Inflammatory macrophage (primary cell): ENCODE measurements at places on chromosomes 6 and 20.

DNA sequence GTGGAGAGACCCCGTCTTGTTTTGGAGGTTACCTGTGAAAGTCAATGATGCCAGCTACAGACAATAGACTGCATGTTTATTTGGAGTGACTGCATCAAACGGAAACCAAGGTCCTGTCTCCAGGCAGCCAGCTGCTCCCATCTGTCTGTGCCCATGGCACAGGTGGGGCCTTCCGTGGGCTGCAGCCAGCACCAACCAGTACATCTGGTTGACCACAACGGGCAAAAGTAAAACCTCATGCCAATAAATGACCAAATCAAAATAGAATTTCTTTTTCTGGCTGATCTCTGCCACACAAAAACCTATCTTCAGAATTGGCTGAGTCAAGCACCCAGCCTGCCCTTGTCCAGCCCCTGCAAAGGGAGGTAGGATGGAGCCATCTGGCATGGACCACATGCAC lies 33.5 kb downstream of the DLL1 start:
- DNase-seq: no peak

DNA sequence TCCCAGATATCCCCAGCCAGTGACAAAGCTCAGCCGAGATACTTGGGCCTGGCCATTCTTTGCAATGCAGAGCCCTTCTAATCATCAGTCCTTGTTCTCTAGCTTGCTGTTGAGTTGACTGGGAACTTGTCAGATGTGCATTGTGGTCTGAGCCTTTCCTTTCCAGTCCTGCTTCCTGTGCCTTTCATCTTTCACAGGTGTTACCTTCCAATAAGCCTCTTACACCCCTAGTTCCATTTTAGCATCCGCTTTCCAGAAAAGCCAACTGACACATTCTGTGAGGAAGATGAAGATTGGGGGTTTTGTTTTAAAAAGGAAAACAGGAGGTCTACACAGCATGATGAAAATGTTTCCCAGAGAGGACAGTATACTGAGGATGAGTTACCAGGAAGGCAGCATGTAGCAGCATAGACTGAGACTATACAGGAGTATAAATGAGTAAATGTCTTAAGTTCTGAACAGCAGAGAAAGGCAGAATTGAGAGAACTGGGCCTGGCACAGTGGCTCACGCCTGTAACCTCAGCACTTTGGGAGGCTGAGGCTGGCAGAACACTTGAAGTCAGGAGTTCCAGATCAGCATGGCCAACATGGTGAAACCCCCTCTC lies 5.6 kb upstream of the CEP85L start:
- no peak for DNase-seq

GRCh38 chr20:38633577-38634093 lies 32.0 kb downstream of the ARHGAP40 start:
- peak; percentile 56 for DNase-seq

- DNase-seq: no peak
Measured at GRCh38 chr6:51608383-51608782, 479.0 kb downstream of the PKHD1 start.

- no peak for DNase-seq
Measured at GRCh38 chr6:33999567-33999966, 146.3 kb downstream of the GRM4 start.

DNA sequence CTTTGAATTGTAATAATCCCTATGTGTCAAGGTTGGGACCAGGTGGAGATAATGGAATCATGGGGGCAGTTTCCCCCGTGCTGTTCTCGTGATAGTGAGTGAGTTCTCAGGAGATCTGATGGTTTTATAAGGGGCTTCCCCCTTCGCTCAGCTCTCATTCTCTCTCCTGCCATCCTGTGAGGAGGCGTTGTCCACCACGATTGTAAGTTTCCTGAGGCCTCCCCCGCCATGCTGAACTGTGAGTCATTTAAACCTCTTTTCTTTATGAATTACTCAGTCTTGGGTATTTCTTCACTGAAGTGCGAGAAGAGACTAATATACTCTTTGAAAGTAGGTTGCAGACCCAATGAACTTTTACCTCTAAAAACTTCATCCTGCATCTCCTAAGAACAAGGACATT lies 39.2 kb upstream of the KCNG1 start:
- no peak for DNase-seq

GRCh38 chr6:160899671-160900430 lies 91.7 kb upstream of the MAP3K4 start:
- DNase-seq: no peak

DNA sequence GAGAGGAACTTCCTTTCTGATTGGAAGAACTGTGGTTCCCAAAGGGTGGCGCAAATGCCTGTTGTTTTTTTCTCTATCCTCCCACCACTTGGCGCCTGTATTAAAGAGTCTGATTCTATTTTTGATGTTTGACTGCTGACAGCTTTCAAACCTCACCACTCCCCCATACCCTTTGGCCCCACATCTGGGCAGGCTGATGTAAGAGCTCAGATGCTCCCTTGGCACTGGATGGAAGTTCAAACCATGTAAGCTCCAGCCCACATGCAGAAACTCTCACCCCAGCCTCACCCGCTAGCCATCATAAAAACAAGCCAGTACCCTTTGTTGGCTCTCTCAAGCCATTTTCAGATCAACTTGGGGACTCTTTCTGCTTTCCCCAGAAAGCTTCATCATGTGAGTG lies 20.0 kb upstream of the TMEM14A start:
- peak; percentile 80 for DNase-seq

- DNase-seq: no peak
Measured at GRCh38 chr20:4071178-4071693, 55.9 kb upstream of the RNF24 start.

GRCh38 chr6:157272866-157273755 lies 50.2 kb downstream of the TMEM242 start:
- DNase-seq: peak; percentile 13

- no peak for DNase-seq
Measured at GRCh38 chr6:117666881-117667280, 8.4 kb upstream of the NUS1 start.

GRCh38 chr6:1244941-1245340 lies 67.0 kb upstream of the FOXQ1 start:
- DNase-seq: no peak

DNA sequence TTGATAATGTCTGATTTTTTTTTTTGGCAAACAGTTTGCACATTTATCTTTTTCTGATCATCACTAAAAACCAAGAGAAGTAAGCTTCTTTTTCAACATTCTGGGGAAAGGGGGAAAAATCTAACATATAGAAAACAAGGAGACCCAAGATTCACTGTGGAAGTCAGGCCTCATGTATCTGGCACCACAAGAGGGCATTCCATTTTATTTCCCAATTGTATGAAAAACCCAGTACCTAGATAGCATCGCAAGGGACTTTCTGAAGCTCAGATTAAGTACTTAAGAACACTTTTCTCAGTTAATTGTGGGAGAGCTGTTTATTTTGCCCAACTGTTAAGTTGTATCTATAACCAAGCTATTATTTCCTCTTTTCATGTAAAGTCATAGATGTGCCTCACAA lies 152.9 kb downstream of the KLHL32 start:
- DNase-seq: no peak

DNA sequence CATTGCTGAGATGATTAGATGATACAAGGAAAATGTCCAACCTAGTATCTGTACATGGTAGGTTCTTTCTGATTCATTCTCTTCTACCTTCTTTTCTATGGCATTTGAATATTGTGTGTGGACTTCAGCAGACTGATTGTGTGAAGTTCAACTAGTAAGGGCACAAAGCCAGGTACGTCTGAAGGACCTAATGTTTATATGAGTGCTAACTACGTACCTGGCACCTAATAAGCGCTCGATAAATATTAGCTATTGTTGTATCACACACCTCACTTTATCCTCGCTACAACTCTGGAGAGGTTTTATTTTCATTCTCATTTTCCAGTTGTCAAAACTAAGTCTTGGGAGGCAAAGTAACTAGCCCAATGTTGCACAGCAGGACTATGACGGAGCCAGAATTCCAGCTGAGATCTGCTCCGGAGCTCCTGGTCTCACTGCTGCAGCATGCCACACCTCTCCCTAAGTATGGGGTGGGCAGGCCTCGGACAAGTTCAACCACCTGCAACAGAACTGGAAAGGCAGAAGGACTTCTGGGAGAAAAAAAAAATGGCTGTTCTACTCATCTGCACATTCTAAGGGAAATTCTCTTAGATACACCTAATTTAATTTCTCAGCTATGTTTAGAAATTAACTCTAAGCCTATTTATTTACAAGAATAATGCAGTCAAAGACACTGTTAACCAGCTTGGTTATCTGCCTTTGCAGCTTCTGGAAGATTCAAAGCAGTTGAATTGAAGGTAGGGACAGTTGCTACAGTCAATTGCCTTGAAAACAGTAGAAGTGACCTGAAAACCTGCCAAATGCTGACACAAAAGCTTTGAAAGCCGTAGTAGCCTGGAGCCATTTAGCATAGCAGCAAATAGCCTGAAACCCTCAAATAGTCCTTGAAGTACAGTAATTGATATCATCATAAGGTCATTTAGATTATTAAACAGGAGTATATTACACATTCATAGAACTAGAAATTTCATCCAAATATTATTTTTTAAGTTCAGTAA lies 165.0 kb downstream of the PDE7B start:
- DNase-seq: no peak

DNA sequence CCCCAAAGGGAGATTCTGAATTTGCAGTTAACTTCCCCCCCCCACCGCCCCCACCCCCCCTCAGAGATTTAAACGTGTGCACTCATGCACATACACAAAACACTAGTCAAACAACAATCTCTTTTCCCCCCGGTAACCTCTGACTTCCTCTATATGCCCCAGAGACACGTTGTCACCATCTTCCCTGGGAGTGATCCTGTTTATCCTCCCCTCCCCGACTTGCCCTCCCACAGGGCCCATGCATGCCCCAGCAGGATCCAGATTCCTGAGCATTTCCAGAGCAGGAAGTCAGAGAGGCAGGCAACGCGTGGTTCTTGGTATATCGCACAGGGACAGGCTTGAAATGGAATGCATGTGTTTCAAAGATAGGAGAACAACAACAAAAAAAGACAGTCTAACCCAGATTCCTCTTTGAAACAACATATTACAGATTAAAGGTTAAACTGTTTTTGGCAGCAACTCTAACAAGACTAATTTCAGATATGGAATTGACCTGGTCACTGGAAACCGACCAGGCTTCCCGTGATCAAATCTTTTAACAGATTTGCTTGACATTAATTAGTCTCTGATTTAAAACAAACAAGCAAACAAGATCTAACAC lies 1.3 kb downstream of the BLCAP start:
- DNase-seq: peak; percentile 21

- no peak for DNase-seq
Measured at GRCh38 chr6:6746333-6746969, 157.9 kb downstream of the LY86 start.

DNA sequence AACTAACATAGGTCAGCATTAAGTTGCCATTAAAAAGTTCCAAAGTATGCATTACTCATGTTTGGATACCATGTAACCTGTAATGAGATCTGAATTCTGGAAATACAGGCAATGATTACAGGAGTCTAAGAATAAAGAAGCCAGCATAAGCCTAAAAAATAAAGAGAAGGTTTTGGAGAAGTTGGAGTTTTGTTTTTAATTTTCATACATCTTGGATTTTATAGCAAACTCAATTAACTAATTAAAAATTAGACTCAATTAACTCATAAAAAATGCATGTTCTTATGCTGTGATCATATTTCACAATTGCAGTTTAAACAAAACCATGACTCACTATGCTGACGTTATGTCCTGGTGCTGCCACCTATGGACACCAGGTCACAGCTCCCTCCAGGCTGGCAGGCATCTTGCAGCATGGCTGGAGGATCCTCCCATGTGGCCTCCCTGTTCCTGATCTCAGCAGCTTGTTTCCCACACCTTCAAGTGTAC lies 648.8 kb upstream of the AGPAT4 start:
- peak; percentile 47 for DNase-seq

- no peak for DNase-seq
Measured at GRCh38 chr20:1876217-1876921, 18.8 kb upstream of the SIRPA start.

- DNase-seq: no peak
Measured at GRCh38 chr6:16420715-16421461, 182.5 kb downstream of the GMPR start.

DNA sequence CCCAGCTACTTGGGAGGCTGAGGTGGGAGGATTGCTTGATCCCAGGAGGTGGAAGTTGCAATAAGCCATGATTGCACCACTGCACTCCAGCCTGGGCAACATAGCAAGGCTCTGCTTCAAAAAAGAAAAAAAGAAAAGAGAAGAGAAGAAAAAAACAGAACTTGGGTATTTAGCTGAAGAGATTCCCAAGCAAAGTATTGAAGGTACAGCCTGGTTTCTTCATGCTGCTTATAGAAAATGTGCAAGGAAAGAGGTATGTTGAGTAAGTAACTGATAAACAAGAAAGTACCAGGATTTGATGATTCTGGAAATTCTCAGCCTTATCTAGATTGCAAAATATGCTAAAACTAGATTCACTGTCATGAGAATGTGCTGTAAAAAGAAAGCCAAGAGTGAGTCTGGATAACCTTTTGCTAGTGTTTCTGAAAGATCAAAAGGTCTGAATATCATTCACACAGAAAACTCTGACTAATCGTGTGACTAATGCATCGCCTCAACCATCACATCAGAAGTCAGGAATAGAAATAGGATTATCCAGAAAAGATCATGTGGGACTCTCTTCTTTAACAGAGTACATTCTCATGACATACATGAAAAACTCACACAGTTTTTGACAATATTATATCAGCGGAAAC lies 32.4 kb upstream of the NOP56 start:
- DNase-seq: no peak

GRCh38 chr6:156026486-156027247 lies 571.0 kb upstream of the NOX3 start:
- DNase-seq: no peak

DNA sequence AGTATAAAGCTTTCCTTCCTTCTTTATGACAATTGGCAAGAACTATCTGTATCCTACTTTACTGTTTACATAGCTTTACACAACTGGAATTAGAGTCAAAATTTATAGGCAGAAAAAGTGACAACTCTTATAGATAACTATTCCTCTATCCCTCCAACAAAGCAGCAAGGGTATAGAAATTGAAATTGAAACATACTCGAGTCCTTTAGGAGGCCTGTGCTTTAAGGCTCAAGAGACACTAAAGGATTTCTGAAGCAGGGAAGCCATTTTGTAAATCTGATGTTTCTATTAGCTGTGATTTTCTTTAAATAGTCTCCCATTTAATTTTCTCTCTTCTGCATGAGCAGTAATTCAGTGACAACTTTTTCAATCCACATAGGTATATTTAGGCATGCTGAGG lies 567.6 kb upstream of the MAN1A1 start:
- DNase-seq: no peak

GRCh38 chr20:2521369-2522305 lies 12.9 kb upstream of the ZNF343 start:
- DNase-seq: peak; percentile 53

DNA sequence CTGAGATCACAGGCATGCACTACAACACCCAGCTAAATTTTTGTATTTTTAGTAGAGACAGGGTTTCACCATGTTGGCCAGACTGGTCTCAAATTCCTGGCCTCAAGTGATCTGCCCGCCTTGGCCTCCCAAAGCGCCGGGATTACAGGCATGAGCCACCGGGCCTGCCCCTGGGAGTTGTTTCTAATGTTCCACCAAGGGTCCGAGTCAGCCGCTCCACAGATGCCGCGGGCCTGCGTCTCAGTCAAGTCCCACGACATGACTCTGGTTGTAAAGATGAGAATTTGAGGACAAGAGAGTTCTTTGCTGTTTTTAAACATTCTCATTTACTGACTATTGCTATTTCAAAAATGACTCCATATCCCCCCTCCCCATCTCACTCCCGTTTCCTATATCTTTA lies 30.8 kb downstream of the BNIP5 start:
- no peak for DNase-seq
